Vagina (tissue), 2 donors: ENCODE measurements at places on chromosomes 1 and 21. TPM values are rescaled to one million over a fixed set of nuclear protein-coding genes. Genes with fewer than 3 reads are reported as not detected.

The RCSD1 gene
- total RNA-seq = 11.5 TPM

The COL9A2 gene
- total RNA-seq = 7.1 TPM

The CGN gene
- total RNA-seq = 13.0 TPM

The PRKAA2 gene
- total RNA-seq = 3.7 TPM

The TAS1R1 gene
- not detected for total RNA-seq

The DAB1 gene
- total RNA-seq = 0.25 TPM

The CITED4 gene
- 16.5 TPM for total RNA-seq

The CYP4Z1 gene
- 1.2 TPM for total RNA-seq

- no peak overlapping the region for H3K27ac ChIP-seq
- no peaks in the 10 kb centered on the region for H3K36me3 ChIP-seq
- no peaks in the 10 kb centered on the region for H3K27me3 ChIP-seq
- no peak overlapping the region for H3K4me3 ChIP-seq
Observed at GRCh38 chr1:246110343-246111219, 396.5 kb downstream of the SMYD3 start.

DNA sequence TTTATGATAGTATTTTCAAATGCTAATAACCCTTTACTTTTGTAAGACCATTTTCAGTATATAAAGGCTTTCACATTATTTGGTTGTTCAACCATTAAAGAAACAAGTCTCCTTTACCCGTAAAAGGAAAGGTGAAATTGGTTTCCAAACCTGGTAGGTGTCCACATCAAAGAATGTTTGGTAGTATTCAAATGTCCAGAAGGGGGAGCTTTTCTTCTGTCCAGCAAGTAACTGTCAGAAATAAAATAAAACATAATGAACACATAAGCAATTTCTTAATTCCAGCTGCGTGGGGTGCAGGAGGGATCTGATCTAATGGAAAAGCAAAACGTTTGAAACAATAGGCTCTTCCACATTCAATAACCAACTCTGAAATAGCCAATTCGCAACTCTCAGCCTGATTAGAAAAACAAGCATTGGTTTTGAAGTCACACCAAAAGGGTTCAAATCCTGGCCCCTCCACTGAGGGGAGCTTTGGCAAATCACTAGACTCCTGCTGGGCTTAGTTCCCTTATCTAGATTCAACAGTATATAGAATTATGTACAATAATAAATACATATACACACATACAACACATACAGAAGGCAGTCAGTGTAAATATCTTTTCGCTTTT is 11.0 kb downstream of the YIPF1 start:
- H3K4me3 ChIP-seq = no peak overlapping the region
- no peaks in the 10 kb centered on the region for H3K27me3 ChIP-seq
- no peak for DNase-seq

DNA sequence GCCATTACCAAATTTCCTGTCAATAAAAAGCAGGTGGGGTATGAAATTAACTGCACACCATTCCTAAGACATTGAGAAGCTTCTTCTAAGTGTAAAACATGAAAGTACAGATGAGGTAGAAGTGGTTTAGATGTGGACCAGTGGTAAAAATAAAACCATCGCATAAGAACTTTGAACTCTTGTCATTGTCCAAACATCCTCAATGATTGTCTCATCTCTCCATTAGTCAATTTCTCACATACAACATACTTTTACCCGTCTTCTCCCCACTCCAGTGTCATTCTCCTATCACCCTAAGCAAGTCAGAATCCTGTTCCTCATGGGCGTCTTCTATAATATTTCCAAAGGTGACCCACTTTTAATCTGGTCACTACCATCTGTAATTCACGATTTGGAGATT is 24.3 kb upstream of the SLC19A2 start:
- H3K27ac ChIP-seq = peak overlapping the region; percentile 51
- no peak for DNase-seq
- no peaks in the 10 kb centered on the region for H3K36me3 ChIP-seq
- H3K4me1 ChIP-seq = no peaks in the 10 kb centered on the region

DNA sequence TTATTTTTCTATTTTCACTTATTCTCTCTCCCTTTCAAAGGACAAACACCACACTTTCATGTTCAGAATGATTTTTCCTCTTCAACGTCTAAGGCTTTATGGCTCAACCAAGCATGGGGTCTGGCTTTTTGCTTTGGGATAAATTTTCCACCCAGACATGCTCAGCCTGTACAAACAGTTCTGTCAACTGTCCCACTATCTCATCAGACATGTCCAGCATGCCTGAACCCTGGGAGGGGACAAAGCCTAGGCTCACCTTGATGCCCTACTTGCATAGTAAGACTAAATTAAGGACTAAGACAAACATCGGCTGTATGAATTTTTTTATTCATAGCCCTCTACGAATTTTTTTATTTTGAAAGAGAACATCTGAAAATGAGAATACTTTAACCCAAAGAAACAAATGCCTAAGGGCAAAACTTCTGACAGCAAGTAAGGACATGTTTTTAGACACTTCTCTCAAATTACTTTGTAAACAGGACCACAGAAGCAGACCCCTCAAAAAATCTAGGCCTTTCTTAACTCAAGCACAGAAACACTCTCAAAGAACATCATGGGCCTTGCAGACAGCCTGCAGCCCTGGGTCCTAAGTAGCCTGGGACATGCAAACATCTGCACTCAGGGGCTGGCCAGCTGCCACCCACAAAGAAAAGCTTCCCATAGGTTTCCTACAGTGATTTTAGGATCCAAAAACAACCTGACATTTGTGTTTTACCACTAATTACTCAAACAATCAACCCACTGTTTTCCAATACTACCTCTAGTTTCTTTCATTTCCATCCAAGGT is 72.3 kb upstream of the PALMD start:
- no peaks in the 10 kb centered on the region for H3K27me3 ChIP-seq
- H3K4me3 ChIP-seq = no peak overlapping the region
- H3K27ac ChIP-seq = no peak overlapping the region
- no peak for DNase-seq
- H3K36me3 ChIP-seq = no peaks in the 10 kb centered on the region

DNA sequence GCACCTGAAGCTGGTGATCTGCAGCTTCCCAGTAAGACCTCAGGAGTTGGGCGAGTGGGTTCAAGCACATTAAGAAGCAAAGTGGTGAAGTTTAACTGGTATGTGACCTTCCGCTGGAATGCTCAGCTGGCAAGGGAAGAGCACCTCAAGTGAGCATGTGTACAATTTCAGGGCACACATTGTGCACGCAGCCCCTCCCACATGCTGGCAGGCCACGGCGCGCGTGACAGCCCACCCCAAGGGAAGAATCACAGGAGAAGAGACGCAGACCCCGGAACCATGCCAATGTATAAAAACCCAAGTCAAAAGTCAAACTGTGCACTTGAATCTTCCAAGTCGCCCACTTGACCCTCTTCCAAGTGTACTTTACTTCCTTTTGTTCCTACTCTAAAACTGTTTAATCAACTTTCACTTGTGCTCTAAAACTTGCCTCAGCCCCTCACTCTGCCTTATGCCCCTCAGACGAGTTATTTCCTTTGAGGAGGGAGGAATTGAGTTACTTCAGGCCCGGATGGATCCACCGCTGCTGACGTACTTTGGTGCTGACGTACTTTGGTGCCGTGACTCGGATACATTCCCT is 20.0 kb downstream of the LRRC3 start:
- no peak overlapping the region for H3K4me3 ChIP-seq
- DNase-seq = no peak
- H3K27ac ChIP-seq = no peak overlapping the region
- no peaks in the 10 kb centered on the region for H3K4me1 ChIP-seq

DNA sequence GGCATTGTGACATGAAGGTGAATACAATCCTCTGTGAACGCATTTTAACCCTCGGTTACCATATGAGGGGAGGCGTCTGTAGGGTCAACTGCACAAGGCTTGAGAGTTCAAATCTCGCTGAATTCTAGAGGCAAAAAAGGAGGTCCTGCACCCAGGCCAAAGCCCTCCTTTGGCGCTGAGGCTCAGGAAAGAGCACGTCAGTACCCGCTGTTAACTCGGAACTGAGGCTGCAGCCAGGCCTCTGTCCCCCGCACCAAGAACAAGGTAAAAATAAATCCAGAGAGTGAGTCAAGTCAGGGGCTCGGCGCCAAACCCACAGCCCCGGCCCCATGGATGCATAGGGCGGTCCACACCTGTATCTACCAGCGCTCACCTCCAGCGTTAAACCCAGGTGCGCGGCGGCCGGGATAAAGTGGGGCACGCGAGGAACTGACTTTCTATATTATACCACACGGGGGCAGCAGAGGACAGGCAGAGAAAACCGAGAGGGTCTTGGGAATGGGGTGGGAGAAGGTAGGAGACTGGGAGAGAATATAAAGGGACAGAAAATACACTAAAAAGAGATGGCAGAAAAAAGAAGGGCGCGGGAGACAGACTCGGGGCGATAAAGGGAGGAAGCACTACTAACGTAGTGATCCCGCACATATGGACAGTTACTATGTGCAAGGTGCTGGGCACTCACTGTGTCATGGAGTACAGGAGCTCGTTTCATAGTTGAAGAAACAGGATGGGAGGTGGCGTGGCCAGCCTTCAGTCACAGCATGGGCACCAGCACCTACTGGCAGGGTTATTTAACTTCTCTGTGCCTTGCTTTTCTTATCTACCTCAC is 54.9 kb downstream of the DMRTA2 start:
- no peak for DNase-seq
- no peak overlapping the region for H3K4me3 ChIP-seq
- H3K36me3 ChIP-seq = no peaks in the 10 kb centered on the region

DNA sequence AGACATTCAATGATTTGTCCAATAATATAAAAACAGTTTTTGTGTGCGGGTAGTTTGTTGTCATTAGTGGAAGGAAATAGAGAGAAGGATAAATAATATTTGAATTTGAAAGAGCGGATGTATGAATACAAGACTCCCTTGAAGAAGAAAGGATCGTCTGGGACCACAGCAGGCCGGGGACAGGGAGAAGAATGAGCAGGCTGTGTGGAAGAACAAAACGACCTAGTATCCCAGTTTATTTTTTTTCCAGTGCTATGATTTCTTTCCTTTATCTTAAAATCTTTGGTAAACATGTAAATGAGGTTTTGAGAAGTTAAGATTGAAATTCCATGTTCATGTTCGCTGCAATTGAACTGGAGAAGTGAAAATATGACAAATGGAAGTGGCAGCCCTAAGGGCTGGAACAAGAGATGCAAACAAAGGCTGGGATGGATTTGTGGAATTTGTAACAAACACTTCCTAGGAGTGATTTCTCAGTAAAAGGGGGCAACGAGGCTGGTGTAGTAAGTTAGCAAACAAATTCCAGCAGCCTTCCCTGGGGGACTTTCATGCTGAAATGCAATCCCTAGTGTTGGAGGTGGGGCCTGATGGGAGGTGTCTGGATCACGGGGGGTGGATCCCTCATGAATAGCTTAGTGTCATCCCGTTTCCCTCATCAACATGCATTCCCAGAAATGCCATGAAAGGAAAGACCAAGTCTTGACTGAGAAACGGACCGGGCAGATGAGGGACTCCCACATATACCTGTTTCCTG is 10.2 kb upstream of the IFI16 start:
- no peaks in the 10 kb centered on the region for H3K27me3 ChIP-seq
- H3K4me1 ChIP-seq = peaks cover 14% of the 10 kb centered on the region
- peak overlapping the region; percentile 86 for H3K27ac ChIP-seq
- DNase-seq = peak; percentile 97

- no peak for DNase-seq
- no peaks in the 10 kb centered on the region for H3K36me3 ChIP-seq
- H3K4me1 ChIP-seq = no peaks in the 10 kb centered on the region
Observed at GRCh38 chr1:47417170-47418044, 1.3 kb downstream of the FOXE3 start.

- DNase-seq = peak; percentile 31
- no peak overlapping the region for H3K27ac ChIP-seq
- H3K4me1 ChIP-seq = no peaks in the 10 kb centered on the region
Observed at GRCh38 chr1:225483818-225484656, 56.2 kb upstream of the LBR start.

DNA sequence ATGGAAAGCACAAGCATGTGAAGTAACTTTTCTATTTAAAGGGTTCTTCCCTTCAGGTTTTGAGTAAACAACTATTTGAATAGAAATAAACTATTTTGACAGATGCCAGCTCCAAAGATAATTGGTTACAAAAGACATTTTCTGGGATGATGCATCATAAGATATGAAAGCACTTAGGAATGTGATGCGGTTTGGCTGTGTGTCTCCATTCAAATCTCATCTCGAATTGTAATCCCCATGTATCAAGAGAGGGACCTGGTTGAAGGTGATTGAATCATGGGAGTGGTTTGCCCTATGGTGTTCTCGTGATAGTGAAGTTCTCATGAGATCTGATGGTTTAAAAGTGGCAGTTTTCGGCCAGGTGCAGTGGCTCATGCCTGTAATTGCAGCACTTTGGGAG is 6.4 kb downstream of the DISP1 start:
- H3K27ac ChIP-seq = no peak overlapping the region
- no peaks in the 10 kb centered on the region for H3K36me3 ChIP-seq
- no peak overlapping the region for H3K4me3 ChIP-seq
- no peak for DNase-seq
- peaks cover 11% of the 10 kb centered on the region for H3K4me1 ChIP-seq

GRCh38 chr1:47624531-47624930 is 186.7 kb downstream of the FOXD2 start:
- H3K4me1 ChIP-seq = peaks cover 20% of the 10 kb centered on the region
- H3K27ac ChIP-seq = no peak overlapping the region
- peak; percentile 70 for DNase-seq
- no peak overlapping the region for H3K4me3 ChIP-seq
- no peaks in the 10 kb centered on the region for H3K27me3 ChIP-seq
